Mammary epithelial cell (primary cell): ENCODE measurements at places on chromosomes 16 and 17. TPM values are rescaled to one million over a fixed set of nuclear protein-coding genes. Genes with fewer than 3 reads are reported as not detected.
A peak's percentile ranks its signal among the peaks of the same experiment; 100 is the strongest.

CHST6 gene
- 4.7 TPM for polyA plus RNA-seq

FAM83G gene
- polyA plus RNA-seq: 17.4 TPM

DNA sequence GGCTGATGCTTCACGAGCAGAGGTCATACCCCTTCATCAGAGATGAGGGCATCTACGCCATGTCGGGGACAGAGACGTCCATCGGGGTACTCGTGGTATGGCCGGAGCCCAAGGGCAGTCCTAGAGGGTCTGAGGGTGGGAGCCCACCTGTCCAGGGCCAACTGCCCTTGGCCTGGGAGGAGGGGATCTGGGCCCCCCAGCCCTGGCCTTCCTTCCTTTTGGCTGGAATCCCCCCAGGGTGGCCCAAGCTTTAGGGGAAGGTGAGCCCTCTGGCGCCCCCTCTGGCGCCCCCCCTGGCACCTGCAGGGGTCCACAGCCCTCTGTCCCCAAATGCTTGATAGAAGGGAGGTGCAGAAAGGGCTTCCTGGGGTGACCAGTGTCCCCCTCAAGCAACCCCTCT is 69.3 kb downstream of the SCNN1B start:
- DNase-seq: no peak

DNA sequence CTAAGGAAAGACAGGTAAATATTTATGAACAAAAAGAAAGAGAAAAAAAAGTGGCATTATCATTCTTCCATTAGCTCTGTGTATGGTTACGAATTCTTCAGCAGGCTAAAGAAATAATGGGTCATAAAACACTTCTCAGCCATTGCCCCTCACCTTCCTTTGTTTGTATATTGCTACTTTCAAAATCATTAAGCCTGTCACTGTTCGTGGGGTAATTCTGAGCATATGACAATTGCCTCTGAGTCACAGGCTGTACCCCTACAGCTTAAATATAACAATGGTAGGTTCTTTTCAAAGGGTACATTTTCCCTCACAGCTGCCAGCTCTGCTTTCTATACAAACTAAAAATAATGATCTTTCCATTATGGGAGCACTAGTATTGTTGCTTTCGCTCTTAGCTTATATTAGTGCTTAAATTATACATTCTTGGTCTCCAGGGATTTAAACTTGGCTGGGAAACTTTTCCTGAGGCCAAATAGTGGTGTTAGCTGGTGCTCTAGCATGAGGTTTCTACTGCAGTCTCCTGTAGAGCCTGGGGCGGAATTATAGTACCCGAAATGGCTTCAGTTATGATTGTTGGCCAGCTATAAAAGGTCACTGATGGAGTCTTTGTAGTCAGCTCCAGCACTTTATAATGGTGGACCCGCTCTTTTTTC is 74.7 kb upstream of the CDH11 start:
- DNase-seq: no peak

- no peak for DNase-seq
Observed at GRCh38 chr16:8905168-8905762, 23.1 kb downstream of the LITAFD start.

- DNase-seq: no peak
Observed at GRCh38 chr17:11924076-11924475, 73.2 kb downstream of the ZNF18 start.

DNA sequence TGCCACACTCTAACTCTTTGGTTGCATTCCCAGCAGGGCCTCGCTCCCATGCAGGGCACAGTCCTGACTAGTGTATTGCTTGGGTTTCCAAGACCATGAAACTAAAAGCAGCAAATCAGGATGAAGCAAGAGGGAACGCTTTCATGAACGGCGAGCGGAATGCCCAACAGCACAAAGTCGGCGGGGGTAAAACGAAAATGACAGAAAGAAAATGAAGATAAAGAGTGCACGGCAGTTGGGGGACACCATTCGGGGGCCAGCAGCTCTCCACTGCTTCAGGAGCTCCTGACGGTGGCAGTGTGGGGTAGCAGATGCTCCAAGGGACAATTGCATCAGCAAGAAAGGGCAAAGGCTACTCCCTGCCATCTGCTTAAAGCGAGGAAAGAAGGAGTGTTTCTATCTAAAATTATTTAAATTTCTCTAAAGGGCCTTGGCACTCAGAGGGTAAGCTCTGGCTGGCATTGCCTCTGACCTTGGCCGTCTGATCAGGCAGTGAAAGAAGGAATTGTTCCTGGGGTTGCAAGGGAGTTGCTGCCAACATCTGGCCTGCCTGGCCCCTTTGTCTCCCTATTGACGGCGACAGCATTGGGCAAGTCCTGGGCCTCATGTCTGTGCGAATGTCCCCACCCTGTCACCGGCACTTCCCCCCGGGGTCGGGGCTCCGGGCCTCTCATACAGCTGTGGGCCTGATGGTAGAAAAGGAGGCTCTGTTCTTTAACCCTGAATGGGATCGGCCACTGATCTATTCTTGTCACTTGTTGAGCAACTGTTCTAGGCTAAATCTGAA is 138.2 kb downstream of the CMIP start:
- no peak for DNase-seq

CCDC102A gene
- 4.2 TPM for polyA plus RNA-seq

GRCh38 chr16:29991571-29991904 is 3.9 kb downstream of the HIRIP3 start:
- DNase-seq: no peak

DNA sequence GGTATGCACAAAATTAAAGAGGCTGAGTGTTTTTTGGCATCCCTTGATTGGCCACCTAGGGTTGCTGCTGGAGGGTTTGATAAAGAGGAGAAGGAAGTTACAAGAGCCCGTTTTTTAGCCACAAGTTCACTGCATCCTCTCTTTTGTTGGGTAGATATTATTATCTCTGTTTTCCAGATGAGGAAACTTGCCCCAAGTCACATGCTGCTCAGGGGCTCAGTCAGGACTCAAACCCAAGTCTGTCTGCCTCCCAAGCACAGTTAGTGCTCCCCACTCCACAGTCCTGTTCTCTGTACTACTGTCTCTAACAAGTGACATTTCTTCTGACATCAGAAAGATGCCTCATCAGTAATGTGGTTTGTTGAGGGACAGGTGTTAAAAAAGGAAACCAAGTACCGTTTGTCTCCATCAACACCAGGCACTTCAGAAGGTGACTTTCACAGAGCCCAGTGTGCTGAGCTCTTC is 1.4 kb downstream of the NT5M start:
- no peak for DNase-seq

DNA sequence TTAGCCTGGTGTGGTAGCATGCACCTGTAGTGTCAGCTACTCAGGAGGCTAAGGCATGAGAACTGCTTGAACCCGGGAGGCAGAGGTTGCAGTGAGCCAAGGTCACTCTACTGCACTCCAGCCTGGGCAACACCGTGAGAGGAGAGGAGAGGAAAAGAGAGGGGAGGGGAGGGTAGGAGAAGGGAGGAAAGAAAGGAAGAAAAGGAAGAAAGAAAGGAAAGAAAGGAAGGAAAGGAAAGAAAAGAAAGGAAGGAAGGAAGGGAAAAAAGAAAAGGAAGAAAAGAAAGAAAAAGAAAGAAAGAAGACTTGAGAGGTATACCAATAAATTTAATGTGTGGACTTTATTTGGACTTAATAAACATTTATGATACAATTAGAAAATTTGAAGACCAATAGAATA is 66.8 kb upstream of the FA2H start:
- DNase-seq: no peak

DNA sequence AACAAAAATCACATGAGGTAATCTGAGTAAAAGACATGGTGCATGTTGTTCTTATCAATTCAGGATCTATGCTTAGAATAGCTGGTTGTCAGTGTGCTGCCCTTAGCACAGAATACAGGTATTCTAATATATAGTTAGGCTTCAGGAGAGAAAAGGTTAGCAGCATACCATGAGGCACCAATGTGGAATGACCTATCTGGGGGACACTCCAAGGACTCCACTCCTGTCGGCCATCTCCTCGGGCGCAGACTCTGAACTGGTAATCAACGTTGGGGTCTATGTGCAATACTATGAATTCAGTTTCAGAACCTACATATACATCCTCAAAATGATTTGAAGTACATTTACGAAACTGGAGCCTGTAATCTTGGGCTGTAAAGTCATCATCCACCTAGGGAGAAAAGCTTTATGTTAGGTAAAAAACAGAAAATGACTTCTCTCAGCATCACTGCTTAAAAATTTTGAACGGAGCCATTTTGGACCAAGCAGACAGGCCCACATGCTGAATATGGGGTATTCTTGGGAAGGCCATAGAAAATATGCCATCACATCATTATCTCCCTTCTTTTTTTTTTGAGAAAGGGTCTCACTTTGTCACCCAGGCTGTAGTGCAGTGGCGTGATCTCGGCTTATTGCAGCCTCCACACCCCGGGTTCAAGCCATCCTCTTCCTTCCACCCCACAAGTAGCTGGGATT is 31.1 kb downstream of the CRLF3 start:
- no peak for DNase-seq

GRCh38 chr17:12620200-12620720 is 45.4 kb upstream of the MYOCD start:
- no peak for DNase-seq

DNA sequence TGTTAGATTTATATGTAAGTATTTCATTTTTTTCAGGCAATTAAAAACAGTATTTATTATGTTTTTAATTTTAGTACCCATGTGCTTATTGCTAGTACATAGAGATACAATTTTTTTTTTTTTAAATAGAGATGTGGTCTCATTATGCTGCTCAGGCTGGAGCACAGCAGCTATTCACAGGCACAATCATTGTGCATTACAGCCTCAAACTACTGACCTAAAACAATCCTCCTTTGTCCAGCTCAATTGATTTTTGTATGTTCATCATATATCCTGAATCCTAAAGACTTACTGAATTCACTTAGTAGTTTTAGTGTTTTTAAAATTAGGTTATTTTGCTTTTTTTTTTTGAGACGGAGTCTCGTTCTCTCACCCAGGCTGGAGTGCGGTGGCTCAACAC is 26.3 kb downstream of the SPECC1 start:
- DNase-seq: no peak

DNA sequence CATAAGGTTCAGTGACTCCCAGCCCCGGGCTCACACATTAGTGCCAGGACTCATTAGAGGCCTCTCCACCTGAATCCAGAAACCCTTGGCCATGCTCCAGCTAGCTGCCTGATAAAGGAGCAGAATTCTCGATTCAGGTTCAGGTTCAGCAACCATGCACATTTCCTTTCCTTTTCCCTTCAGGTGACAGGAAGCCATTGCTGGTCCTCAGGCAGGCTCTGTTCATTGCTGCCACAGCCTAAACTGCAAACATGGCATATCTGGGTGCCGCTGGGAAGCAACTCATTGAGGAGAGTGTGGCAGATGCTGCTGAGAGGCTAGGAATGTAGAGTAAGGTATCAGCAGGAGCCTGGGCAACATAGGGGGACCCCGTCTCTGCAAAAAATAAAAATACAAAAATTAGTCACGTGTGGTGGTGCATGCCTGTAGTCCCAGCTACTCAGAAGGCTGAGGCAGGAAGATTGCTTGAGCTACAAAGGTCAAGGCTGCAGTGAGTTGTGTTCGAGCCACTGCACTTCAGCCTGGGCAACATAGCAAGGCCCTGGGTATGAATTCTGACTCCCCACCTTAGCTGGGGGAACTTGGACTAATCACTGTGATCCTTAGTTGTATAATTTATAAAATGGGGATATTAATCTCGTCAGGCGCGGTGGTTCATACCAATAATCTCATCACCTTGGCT is 28.7 kb downstream of the ARL4D start:
- DNase-seq: no peak

GRCh38 chr17:46264456-46265198 is 30.3 kb upstream of the LRRC37A start:
- peak; percentile 89 for DNase-seq

- no peak for DNase-seq
Observed at GRCh38 chr17:47878203-47879027, 17.6 kb upstream of the SP2 start.

GRCh38 chr16:3738128-3738527 is 20.8 kb upstream of the TRAP1 start:
- no peak for DNase-seq

- DNase-seq: peak; percentile 62
Observed at GRCh38 chr16:30491744-30492308, 19.3 kb downstream of the ITGAL start.

VAT1L gene
- polyA plus RNA-seq: not detected

CACNA1G gene
- polyA plus RNA-seq: 0.03 TPM

DNA sequence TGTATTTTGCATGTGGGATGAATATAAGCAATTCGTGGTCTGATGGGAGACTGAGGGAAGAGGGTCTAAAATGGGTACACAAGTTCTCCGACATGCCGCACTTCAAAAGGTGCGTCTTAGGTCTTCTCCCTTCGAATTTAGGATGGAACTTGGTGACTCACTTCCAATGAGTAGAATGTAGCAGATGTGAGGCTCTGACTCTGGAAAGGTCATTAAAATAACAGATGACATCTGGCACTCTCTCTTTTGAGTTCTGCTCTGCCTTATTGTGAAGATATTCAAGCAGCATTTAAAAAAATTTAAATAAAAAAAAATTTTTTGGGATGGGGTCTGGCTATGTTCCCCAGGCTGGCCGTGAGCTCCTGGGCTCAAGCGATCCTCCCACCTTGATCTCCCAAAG is 92.7 kb downstream of the TMEM100 start:
- DNase-seq: no peak

NDE1 gene
- polyA plus RNA-seq: 36.1 TPM

- DNase-seq: no peak
Observed at GRCh38 chr17:81117672-81118198, 47.6 kb upstream of the PVALEF start.

- DNase-seq: no peak
Observed at GRCh38 chr16:2933701-2934100, 22.0 kb downstream of the FLYWCH1 start.

DNA sequence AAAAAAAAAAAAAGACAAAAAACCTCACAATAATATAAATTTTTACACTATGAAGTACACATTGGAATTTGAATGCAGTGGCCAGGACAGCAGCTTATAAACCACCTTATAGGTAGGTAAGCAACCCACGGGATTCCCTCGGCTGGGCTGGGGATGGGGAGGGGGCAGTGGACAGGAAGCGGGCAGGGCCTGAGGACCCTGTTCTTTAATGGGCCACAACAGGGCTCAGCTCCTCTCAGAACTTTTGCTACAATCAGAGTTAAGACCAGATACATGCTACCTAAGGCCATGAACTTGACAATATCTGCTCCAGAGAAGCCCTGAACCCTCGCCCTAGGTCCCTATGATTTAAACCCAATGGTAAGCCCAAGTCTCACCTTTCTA is 25.1 kb downstream of the STAT5A start:
- no peak for DNase-seq

DNA sequence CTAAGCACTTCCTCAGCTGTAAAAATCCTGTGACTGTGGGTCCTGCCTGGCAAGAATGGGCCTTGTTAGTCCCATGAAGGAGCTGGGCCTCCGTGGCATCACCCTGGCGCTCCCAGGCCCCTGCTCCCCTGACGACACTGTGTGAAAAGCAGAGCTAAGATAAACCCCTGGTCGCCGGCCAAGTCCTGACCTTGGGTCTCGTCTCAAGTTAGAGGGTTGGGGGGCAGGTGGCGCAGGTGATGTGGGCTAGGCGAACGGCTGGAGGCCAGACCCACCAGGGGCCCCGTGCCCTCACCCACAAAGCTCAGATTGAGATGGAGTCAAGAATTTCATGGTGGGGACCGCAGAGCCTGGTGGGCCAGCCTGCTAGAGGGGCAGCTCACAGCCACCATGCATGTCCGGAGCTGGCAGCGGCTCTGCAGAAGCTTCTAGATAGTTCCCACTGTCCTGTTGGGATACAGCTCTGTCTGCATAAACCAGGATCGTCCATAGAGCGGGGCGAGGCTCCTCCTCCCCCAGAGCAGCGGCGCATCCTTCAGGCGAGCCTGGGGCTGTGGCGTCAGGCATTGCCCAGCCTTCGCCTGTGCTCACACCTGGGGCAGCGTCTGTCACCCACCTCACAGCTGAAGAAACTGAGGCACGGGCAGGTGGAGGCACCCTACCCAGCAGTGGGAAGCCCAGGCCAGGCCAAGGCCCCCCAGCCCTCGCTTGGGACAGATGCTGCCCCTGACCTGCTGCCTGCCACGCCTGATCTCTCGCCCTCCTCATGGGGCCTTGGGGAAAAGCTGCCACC is 12.0 kb downstream of the CYBC1 start:
- DNase-seq: no peak
